ENCODE measurements at places on chromosomes 4 and X. TPM values are rescaled to one million over a fixed set of nuclear protein-coding genes. Genes with fewer than 3 reads are reported as not detected.

DNA sequence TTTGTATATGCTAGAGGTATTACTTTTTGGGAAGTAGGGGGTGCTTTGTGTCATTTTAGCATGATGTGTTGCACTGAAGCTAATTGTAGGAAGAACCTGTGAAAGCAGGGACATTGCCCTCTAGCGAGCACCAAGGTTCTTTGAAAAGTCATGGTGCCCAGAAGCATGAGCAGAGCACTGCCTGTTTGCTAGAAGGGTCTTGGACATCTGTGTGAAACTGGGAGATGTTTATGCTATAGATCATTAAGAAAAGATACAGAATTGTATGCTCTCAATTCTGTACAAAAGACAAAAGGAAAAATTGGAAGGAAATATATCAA lies 14.7 kb downstream of the GRPR start:
- no peaks in the 10 kb centered on the region for H3K36me3 ChIP-seq
- DNase-seq, result peak; percentile 48
- no peak overlapping the region for H3K4me3 ChIP-seq
- H3K4me1 ChIP-seq, result peaks cover 11% of the 10 kb centered on the region

- no peaks in the 10 kb centered on the region for H3K4me1 ChIP-seq
- no peaks in the 10 kb centered on the region for H3K27me3 ChIP-seq
- DNase-seq, result no peak
- no peaks in the 10 kb centered on the region for H3K36me3 ChIP-seq
- no peak overlapping the region for H3K27ac ChIP-seq
Observed at GRCh38 chr4:3252831-3253641, 4.1 kb downstream of the MSANTD1 start.

SLC34A2 gene
- 0.12 TPM for total RNA-seq

SYTL4 gene
- 0.39 TPM for total RNA-seq

JAKMIP1 gene
- total RNA-seq, result 5.1 TPM

CLIC2 gene
- not detected for total RNA-seq

F11 gene
- total RNA-seq, result not detected

Measured in neural progenitor cell (in vitro differentiated cells).